NCI-H526 (cell line): ENCODE measurements at places on chromosomes 5 and 9.

- no peak for DNase-seq
Observed at GRCh38 chr5:126100767-126101166, 322.4 kb upstream of the GRAMD2B start.

DNA sequence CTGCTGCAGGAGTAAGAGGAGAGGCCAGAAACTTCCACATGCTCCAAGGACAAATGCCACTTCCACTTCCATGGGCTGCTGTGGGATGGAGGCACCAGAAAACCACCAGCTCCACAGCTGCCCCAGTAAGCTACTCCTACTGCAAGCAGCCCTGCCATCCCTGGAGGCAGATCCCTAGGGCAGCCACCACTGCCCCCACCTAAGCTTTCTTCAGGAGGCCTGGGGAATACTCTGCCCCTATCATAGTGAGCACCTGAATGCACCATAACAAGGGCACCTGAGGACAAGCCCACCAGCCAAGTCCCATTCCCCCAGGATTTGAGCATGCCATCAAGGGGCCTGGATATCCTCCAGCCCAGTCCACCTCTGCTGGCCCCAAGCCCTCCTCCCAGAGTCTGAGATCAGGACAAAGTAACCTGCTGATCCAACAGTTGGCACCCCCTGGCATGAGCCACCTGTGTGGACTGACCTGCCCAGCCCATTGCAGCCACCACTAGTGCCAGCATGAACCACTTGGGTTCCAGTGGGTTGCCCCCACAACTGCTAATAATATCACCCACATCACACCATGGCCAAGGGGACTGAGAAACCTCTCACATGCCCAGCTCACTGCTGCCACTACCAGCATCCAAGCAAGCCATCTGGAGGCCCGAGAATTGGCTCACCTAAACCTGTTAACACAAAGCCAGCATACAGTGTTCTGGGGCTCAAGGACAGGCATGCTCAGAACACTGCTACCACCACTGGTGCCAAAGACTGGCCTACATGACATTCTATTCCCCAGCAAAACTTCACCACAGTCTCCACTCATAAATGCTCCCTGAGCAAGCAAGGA lies 480.1 kb downstream of the CDH12 start:
- no peak for DNase-seq

- no peak for DNase-seq
Observed at GRCh38 chr9:110820381-110820780, 151.8 kb downstream of the MUSK start.

- no peak for DNase-seq
Observed at GRCh38 chr9:129245276-129245675, 67.2 kb upstream of the IER5L start.

GRCh38 chr9:2570615-2571479 lies 50.7 kb upstream of the VLDLR start:
- DNase-seq = no peak

GRCh38 chr9:31390403-31391025 lies 993.9 kb upstream of the ACO1 start:
- DNase-seq = no peak

DNA sequence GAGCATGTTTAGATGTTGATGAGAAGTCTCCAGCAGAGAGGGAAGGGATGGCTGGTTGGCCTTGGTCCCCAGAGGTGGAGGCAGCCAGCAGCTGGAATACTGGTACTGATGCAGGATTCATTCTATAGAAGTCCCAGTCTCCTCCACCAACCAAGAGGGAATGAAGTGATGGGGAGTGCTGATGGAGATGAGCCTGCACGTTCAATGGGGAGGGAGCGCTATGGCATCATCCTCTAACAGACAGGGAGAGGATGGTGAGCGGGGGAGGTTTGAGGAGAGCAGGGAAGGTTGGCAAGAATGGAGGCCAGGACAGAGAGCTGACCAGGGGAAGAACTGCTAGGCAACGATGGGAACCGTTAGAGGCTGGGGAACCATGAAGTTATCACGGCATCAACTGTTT lies 159.8 kb upstream of the MVB12B start:
- no peak for DNase-seq
